ENCODE measurements at places on chromosomes 16 and 17.

- DNase-seq, result no peak
These were observed 229.9 kb downstream of the MSI2 start for GRCh38 chr17:57485916-57486881.

- no peak for DNase-seq
These were observed 2.9 kb downstream of the FAM117A start for GRCh38 chr17:49760932-49761558.

GRCh38 chr16:49128740-49129139 lies 152.9 kb downstream of the CBLN1 start:
- no peak for DNase-seq

GRCh38 chr17:70100983-70101382 lies 26.0 kb downstream of the KCNJ16 start:
- DNase-seq, result no peak

GRCh38 chr17:2124391-2124790 lies 69.5 kb downstream of the HIC1 start:
- no peak for DNase-seq

- no peak for DNase-seq
These were observed 1.2 kb downstream of the FAAP100 start for GRCh38 chr17:81550830-81551457.

GRCh38 chr17:76495663-76496400 lies 5.4 kb downstream of the RHBDF2 start:
- DNase-seq, result no peak

DNA sequence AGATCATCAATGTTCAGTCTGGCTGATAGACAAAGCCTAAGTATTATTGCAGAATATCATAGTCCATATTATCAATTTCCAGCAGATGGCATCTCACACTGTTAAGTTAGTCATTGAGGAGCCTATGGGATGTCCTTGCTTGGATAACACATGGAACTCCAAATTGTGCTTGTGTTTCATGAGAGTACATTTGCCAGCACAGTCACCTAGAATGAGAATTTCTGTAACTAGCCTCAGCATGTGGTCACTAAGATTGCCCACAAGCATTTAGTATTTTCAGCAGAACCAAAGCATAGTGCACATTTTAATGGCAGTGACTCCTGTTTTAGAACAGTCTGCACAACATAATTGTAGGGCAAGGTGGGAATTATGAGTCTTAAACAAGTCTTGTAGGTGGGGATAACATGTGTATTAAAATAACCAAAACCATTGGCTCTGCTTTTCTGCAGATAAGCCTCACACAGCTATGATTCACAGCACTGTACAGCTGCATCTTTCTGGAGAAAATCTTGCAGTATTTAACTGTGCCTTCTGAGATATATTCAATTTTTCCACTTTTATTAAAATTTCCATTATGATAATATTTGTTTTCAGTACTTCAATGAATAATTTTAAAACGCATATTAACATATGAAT lies 882.8 kb upstream of the SOX9 start:
- no peak for DNase-seq

DNA sequence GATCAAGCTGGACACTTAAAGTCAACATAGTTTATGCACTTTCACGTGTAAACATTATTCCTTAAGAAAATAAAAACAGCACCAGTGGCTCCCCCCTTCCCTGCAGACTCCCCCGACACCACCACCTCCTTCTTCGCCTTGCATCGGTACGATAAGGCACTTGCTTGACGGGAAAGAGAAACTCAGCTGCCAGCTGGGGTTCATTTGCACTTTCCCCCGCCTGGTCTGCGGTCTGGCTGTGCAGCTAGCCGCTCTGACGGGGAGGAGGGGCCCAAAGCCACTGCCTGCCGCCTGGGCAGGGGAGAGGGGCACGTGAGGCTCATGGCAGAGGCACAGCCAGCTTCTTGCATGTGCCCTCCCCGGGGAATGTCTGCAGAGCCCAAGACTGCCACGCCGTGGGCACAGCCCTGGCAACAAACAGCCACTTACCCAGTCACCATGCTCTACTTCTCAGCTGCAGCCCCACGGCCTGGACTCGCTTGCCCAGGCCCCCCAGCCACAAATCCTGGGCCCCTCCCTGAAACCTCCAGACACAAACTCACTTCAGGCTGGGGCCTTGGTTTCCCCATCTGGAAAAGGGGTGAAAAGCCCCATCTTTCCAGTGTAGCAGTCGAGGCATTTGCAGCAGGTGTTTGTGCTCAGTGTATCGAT lies 16.5 kb upstream of the PRM1 start:
- peak; percentile 92 for DNase-seq

GRCh38 chr16:2527784-2528100 lies 3.5 kb downstream of the CEMP1 start:
- no peak for DNase-seq

GRCh38 chr17:66172691-66173223 lies 19.2 kb downstream of the CEP112 start:
- no peak for DNase-seq

DNA sequence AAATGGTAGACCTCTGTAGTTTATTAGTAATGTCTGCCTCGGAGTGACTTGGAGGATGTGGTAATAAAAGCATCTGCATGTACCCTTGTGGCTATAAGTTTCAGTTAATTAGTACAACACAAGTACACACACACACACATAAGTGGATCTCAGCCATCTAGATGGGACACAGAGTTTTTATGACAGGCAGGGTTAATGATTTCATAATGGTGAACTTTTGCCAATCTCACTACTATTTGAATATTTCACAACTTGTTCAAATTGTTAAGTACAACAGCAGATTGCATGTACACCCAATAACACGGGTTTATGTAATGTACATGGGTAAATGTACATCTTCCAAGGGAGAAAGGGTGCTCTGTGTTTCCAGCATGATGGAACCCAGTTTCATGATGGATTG lies 511.3 kb upstream of the HSBP1 start:
- DNase-seq, result no peak

DNA sequence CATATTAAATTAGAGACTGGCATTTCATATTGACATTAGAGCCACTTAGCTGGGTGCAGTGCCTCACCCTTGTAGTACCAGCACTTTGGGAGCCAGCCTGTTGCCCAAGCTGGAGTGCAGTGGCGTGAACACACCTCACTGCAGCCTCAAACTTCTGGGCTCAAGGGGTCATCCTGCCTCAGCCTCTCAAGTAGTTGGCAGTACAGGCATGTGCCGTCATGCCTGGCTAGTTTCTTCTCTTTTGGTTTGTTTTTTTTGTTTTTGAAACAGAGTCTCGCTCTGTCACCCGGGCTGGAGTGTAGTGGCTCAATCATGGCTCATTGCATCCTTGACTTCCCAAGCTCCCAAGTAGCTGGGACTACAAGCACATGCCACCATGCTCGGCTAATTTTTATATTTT lies 8.7 kb downstream of the PPM1E start:
- DNase-seq, result no peak

GRCh38 chr17:8209907-8210760 lies at the start of gene AURKB:
Gene AURKB, minus strand, starts transcription at chr17:8210575. Its CDS starts 351 bp downstream, at chr17:8210224.
- DNase-seq, result peak; percentile 91

DNA sequence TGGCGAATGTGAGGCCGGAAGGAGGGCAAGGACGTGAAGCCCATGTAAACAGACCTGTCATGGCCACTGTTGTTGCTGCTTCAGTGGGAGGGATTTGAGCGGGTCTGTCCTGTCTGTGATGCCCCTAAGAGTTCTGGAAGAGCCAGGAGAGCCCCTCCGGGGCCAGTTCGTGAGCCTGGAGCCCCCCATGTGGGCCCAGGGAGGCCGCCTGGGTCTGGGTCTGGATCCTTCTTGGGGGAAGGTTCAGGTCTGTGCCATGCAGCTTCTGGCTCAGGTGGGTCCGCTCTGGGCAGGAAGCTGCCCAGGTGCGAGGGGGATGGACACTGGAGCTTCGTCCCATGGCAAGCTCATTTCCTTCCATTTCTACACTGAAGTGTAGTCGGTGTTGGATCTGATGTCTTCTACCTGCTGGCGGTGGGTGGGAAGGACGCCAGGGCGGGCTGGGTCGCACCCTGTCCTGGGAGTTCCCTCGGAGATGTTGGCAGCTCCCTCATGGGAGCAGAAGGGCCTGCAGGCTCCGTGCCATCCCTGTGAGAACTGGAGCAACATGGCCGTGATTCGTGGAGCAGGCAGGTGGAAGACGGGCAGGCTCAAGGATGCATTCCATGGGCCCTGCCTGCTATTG lies 11.2 kb upstream of the WFIKKN1 start:
- no peak for DNase-seq

DNA sequence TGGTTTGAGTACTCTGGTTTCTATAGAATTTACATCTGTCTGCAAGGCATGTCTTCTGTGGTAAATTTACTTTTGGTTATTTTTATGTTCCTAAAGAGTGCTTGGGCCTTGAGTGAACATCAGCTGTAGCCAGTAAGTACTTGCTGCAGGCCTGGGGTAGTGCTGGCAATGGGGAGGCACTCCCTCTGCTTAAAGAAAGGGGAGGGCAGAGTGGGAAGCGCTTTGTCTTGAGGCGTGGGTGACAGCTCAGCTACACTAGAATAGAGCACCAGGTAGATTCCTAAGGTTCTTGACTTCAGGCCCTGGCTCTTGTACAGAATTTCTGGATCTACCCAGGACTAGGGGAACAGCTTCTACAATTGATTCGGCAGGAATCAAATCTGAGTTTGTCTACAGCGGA lies 50.6 kb downstream of the MPHOSPH6 start:
- no peak for DNase-seq

DNA sequence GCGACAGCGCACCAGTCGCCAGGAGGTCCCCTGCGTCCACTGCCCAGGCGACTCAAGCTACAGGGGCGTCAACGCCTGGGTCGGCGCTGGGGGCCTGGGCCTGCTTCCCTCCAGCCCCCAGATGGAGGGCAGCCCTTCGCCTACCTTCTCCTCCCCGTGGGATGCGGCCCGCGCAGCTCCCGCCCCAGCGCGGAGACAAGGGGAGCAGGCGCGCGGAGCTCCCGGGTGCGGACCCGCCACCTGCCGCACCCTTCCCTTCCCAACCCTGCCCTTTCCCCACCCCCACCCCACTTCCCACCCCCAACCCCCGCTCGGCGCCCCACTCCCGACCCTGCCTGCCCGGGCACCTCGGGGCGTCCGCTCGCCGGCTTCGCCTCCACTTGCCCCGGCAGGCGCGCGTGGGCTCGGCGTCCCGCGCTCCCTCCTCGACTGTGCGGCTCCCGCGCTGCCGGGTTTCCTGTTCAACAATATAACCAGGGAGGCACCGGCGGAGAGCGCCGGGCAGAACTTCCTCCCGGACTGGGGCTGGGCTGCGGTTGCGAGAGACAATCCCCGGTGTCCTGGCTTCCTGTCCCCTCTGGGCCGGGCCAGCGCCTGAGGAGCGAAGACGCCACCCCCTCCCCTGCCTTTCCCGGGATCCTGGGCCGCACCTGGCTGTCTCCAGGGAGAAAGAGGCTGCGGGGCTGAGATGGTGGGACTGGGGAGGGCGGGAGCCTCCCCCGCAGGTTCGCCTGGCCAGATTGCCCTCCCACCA lies at the start of gene ARHGAP27:
Gene ARHGAP27 (minus strand): TSS at position 466 of the 754 bp plus-strand sequence. CDS start 2,591 bp downstream, outside the sequence.
- DNase-seq, result no peak

- peak; percentile 41 for DNase-seq
These were observed 14.3 kb downstream of the KPNB1 start for GRCh38 chr17:47663912-47664623.

GRCh38 chr17:35293151-35293847 lies 50.4 kb downstream of the SLFN5 start:
- no peak for DNase-seq

GRCh38 chr17:68670967-68671693 lies 70.0 kb upstream of the FAM20A start:
- DNase-seq, result no peak

- no peak for DNase-seq
These were observed 82.0 kb upstream of the ZNF423 start for GRCh38 chr16:49937886-49938285.

DNA sequence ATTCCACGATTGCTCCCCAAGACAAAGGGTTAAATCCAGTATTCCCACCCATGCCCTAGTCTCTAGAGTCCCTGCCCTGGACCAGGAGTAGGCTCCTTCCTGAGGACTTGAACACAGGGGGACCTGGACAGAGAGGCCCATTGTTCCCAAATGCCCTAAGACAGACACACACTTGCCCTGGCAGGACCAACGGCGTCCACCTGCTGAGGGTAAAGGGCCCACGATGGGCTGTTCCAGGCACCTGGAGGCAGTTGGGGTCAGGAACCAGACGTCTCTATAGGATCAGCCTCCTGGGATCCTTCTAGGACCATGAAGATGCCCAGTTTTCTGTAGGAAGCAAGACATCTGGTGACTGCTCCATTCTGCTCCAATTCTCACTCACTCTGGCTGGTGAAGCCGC lies 39.3 kb downstream of the TNFRSF13B start:
- DNase-seq, result no peak

- no peak for DNase-seq
These were observed 4.9 kb upstream of the SOX9 start for GRCh38 chr17:72115781-72116525.

DNA sequence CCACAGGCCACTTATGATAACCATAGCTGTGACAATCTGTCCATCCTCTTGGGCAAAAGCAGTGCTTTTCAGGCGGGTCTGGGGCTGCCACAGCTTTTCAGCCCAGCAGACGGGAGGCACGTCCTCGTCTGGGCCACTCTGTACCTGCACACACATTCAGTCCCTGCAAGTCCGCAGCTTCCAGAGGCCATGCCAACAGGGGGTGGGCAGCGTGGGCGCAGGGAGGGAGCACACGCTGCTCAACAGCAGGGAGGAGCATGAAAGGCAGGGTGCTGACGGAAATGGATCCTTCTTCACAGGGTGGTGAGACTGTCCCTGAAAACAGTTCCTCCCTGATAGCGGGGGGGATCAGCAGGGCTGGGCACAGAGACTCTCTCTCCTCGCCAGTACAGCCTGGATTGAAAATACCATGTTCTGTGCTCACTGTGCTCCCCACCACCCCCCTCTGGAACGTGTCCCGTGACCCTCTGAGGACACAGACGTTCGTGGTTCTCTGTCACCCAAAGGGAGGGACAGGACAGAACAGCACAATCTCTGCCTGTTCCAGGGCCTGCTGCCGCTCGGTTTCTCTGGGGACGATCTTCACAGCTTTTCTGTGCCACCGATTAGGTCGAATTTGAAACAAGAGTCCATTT lies 41.7 kb downstream of the PEMT start:
- no peak for DNase-seq

DNA sequence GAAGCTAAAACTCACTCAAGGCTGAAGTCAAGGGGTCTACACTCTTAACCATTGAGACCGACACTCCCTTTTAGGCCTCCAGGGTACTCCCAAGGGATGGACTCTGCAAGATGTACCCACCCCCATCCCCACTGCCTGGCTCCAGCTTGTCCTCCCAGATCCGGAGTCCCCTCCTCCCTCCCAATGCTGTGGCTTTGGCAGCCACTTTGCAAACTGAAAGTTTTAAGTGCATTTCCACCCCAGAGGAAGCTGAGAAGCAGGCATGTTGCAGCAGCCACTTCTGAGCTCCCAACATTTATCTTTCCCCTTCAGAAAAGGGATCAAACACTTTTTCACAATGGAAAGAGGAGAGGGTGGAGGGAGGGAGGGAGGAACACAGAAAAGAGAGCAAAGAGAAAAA lies 115.2 kb downstream of the COPRS start:
- no peak for DNase-seq

- no peak for DNase-seq
These were observed 162.4 kb upstream of the CHMP6 start for GRCh38 chr17:80829166-80829813.

- DNase-seq, result no peak
These were observed 21.7 kb upstream of the ABCC11 start for GRCh38 chr16:48269011-48269410.

GRCh38 chr17:20267459-20267842 lies 199.9 kb downstream of the LGALS9B start:
- DNase-seq, result peak; percentile 4

GRCh38 chr17:58507123-58507634 lies 7.3 kb downstream of the MTMR4 start:
- no peak for DNase-seq
